Upper lobe of left lung (tissue), 6 donors: ENCODE measurements at places on chromosomes 12 and 14. TPM values are rescaled to one million over a fixed set of nuclear protein-coding genes. Genes with fewer than 3 reads are reported as not detected.

DNA sequence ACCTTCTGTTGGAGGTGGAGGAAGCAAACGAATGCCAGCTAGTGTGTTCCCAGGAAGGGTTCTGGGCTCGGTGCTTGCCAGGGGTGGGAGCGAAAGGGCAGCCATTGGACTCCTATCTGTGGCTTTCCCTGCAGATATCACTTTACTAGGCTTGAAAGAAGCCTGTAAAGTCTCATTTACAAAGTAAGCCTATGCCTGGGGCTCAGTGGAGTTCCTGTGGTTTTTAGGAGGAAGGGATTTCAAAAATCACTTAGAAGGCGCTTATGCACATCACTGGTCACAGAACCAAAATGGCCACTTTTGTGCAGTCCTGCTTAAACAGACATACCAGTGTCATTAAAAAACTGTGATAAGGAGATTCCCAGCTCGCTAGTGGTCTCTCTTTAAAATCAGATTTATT lies 22.7 kb downstream of the CLMN start:
- DNase-seq = no peak

IFNG-AS1 gene
- not detected for total RNA-seq

DNA sequence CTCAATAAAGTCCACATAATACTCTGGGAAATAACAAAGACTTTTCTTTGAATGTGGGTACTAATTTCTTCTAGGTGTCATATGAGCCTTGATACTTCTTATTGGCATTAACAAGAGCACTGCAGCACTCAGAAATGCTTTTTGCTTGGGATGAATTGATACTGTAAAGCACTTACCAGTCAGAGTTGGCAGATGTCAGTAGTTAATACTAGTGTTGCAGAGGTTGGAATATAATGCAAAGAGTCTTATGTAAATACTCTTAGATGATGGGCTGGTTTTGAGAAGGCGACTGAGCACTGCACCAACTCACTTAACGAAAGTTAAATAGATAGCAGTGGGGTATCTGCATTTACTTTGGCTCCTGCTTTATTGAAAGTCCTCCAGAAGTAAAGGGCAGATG lies 25.6 kb upstream of the MBIP start:
- DNase-seq = no peak

- no peak for DNase-seq
Measured at GRCh38 chr12:92654929-92655328, 47.9 kb upstream of the PLEKHG7 start.

DNA sequence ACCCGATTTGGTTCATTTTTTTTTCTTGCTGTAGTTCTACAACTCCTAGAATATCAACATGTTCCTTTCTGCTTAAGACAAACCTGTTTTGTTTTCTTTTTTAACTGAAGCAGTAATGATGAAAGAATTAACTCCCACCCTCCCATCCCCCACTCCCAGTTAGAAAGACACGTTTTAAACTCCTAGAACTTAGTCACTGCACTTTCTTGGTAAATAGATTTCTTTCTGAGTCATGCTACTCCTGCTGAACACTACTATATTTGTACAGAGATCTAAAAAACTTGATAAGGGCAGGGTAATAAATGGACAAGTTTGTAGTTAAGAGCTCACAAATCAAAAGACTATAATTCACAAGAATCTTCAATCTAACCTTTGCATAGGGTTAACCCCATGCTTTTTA lies 118.9 kb upstream of the PTPRB start:
- DNase-seq = no peak

DNA sequence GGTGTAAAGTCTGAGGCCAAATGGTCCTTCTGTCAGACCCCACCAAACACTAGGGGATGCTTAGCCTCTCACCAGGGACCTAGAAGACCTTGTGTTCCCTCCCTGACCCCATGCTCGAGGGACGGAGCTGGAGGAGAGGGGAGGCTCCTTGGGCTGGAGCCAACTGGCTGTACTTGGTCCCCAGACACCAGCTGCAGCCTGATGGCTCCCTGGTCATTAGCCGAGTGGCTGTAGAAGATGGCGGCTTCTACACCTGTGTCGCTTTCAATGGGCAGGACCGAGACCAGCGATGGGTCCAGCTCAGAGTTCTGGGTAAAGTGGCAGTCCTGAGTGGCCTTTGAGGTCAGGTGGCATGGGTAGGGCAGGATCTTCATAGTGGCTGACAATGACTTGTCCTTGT lies 29.0 kb downstream of the PAPLN start:
- DNase-seq = no peak

RNU4-1 gene
- total RNA-seq = under 0.01 TPM

SERPINA12 gene
- total RNA-seq = not detected

- DNase-seq = peak; percentile 90
Measured at GRCh38 chr14:74611650-74612349, at the start of gene LTBP2. TSS of gene LTBP2 (minus strand) at chr14:74612237. CDS start at chr14:74611944, 293 bp downstream.

DNA sequence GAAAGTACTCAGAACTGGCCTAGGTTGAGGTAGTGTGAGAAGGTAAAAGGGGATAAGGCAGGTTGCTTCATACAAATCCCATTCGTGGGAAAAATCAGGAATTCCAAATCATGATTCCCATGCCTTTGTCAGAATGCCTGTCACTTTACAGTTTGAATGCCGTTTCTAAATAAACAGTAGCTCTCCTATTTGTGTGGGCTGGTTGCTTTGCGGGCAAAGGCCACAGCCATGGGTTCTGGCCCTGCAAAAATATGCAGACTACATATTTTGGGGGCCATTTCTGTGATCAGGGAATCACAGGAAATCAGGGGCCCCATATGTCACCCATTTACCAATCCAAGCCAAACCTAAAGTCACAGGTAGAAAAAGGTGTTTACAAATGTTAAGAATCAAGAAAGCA lies 161.3 kb upstream of the BMP4 start:
- DNase-seq = no peak

SIX4 gene
- 1.4 TPM for total RNA-seq

DNA sequence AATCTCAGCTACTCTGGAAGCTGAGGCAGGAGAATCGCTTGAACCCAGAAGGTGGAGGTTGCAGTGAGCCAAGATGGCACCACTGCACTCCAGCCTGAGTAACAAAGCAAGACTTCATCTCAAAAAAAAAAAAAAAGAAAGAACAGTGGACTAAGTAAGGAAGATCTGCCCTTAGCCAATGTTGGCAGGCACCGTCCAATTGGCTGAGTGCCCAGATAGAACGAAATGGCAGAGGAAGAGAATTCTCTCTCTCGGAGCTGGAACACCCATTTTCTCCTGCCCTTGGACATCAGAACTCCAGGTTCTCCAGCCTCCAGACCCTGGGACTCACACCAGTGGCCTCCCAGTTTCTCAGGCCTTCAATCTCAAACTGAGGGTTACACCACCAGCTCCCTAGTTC lies 49.9 kb downstream of the ESR2 start:
- no peak for DNase-seq

GRIN2B gene
- total RNA-seq = not detected

GRCh38 chr12:4141348-4142270 lies 132.0 kb upstream of the CCND2 start:
- no peak for DNase-seq

TSPAN11 gene
- total RNA-seq = 1.0 TPM

DNA sequence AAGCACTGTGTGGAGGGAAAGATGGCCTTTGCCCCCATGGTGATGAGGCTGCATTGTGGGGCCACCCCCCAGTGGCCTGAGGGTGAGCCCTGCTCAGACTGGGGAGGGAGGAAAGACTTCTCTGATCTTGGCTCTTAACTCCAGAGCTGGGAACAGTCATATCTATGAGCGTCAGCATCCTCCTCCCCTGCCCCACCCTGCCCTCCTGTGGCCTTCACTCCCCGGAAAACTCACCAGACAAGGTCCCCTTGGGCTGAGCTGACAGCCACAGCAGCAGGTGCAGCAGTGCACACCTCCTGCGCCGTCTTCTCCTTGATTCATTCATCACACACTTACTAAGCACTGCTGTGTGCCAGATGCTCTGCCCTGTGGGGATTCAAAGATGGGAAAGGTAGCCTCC lies 98.8 kb downstream of the B4GALNT3 start:
- no peak for DNase-seq

LUM gene
- 151 TPM for total RNA-seq

- no peak for DNase-seq
Measured at GRCh38 chr14:22107753-22108152, 434.1 kb upstream of the OR4E1 start.

DNA sequence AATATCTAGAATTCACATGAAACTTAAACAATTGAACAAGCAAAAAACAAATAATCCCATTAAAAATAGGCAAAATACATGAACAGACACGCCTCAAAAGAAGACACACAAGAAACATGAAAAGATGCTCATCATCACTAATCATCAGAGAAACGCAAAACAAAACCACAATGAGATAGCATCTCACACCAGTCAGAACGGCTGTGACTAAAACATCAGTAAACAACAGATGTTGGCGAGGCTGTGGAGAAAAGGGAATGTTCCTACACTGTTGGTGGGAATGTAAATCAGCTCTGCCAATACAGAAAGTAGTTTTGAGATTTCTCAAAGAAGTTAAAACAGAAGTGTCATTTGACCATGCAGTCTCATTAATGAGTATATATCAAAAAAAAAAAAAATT lies 121.3 kb downstream of the PTPRO start:
- DNase-seq = no peak

DNA sequence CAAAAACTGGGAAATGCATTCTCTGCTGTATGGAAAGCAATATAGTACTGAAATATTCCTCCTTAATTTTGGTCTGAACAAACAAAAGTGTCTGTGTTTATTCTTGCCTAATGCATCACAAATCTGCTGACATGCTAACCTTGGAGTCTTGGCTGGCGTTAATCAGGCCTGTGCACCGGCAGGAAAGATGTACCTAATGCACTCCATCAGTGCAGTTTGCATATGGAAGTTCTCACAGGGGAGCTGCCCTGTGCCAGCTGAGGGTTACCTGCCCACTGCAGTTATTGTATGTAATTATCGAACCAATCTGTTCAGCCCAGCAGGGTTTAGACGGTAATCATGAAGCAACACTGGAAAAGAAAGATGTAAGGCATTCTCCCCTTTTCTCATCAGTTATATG lies 76.9 kb downstream of the VRK1 start:
- no peak for DNase-seq

CLECL1 gene
- not detected for total RNA-seq

DNA sequence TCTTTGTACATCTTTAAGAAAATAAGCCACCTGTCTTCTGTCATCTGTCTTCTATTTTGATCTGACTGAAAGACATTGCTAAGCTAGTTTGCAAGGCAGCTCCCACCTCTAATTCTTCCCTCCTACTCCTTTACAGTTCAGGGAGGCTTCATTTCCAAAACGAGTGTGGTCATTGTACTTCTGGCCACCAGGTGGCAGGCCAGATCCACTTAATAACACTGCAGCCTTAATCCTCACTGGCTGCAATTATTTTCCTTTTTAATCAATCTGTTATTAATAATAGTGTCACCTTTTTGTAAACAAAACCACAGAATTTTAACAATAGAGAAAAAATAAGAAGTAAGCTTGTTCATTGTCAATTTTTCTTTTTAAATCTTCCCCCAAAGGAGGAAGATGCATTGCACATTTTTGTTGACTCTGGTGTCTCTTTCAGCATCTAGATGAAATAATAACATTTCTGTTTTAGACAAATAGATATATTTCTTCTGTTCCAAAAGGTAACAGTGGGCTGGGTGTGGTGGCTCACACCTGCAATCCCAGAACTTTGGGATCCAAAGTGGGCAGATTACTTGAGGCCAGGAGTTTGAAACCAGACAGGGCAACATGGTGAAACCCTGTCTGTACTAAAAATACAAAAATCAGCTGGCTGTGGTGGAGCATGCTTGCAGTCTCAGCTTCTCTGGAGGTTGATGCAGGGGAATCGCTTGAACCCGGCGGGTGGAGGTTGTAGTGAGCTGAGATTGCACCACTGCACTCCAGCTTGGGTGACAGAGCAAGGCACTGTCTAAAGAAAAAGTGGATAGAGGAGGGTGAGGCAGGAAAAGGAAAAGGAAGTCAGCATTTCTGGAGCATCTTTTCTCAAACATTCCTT lies 23.3 kb downstream of the GABARAPL1 start:
- no peak for DNase-seq

GRCh38 chr14:92693998-92694795 lies 54.2 kb downstream of the LGMN start:
- DNase-seq = no peak

DNA sequence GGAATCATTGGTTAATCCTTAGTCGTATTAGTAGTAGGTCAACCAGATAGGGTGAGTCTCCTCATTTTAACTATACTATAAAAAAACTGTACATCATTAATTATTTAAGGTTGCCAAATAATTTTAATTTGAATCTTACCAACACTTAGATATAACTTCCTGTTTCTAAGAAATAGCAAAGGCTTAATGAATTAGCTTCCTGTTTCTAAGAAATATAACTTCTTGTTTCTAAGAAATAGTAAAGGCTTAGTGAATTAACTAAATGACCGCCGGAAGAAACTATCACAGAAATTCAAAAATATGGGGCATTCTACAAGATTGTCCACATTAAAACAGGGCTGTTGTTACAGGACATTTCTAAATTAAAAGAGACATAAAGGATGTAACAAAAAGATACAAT lies 392.9 kb upstream of the FOXG1 start:
- no peak for DNase-seq

- no peak for DNase-seq
Measured at GRCh38 chr12:21509768-21510167, 8.2 kb downstream of the GOLT1B start.

NEUROD4 gene
- not detected for total RNA-seq

GRCh38 chr12:51961834-51962233 lies 10.3 kb downstream of the ACVR1B start:
- DNase-seq = no peak

DNA sequence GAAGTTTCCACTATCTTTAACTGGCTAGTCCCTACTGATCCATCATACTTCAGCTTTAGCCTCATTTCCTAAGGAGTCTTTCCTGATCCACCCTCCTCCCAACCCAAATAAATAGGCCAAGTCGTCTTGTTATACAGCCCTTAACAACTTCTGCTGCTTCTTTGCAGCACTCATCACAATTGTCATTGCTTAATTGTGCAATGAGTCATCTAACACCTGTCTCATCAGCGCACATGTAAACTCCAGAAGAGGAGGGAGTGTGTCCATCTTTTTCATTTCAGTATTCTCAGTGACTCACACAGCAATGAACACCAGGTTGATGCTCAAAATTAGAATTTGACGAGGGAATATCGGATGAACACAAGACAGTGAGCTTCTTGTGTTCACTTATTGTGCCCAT lies 87.3 kb downstream of the SUDS3 start:
- DNase-seq = no peak

IFI27L1 gene
- 14.1 TPM for total RNA-seq

DNA sequence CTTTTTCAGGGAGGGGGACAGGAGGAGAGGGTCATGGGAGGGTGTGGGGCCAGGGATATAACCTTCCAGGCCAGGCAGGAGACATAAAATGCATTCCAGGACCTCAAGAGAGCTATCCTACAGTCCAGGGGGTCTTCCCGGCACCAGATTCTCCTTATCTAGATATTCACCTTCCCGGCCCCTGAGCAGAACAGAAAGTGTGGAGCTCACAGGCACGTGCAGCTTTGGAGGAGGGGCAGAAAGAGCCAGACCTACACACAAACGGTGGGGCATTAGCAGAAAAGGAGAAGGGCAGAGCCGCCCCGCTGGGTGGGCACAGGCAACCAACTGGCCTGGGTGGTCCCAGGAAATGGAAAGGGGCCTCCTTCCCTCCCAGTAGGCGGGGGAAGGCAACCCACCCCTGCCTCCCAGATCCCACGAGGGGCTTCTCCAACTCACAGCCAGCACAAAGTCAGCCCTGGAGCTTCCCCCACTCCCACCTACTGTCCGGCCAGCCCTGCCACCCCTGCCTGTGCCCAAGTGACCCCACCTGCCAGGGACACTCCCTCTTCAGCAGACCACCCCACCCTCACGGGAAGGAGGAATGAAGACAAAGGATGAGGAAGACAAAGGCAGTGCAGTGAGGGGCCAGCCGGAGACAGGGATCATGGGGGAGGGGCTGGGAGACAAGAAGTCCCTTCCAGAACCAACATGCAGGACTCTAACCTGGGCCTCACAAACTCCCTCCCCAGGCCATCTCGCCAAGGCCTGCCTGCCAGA lies 33.3 kb downstream of the CCDC85C start:
- DNase-seq = no peak
